Panc1 (cell line): ENCODE measurements at places on chromosomes 6 and 20.

DNA sequence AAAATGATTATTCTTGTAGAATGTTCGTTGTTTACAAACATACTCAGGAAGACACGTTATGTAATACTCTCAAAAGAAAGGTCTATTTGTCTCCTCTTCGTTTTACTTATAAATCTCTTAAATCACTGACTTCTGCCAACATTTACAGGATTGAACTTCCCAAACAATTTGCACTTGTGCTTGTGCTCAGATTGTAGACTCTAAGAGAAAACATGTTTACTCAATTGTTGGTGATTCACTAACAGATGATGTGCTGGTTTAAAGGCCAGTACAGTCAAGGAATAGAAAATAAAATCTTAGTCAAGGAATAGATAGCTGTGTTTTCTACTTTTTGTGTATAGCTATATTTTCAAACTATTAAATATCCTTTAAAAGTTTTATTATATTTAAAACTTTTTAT is 172.8 kb downstream of the GJA1 start:
- peak; percentile 13 for DNase-seq

- no peak for DNase-seq
These were observed 46.0 kb downstream of the TFEB start for GRCh38 chr6:41689171-41690008.

GRCh38 chr6:88872962-88873361 is 90.5 kb downstream of the RNGTT start:
- no peak for DNase-seq

- DNase-seq, result no peak
These were observed 423.2 kb upstream of the JARID2 start for GRCh38 chr6:14822679-14823078.
